ENCODE measurements at places on chromosomes 7 and 10.

DNA sequence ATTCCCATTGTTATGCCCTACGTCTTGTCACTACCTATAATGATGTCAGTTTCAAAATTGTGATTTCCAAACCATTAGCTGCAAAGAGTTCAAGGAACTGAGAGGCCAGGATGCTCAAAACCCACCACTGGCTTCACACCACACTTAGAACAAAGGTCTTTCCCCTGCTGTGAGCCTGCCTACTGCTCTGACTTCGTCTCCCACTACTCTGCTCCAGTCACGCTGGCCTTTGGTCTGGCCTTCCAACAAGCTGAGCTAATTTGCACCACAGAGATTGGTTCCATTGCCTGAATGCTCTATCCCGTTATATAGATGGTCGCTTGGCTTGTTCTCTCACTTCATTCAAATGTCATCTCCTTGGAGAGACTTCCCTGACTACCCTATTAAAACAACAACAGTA, 572.1 kb upstream of the GALNT17 start:
- no peak for DNase-seq

DNA sequence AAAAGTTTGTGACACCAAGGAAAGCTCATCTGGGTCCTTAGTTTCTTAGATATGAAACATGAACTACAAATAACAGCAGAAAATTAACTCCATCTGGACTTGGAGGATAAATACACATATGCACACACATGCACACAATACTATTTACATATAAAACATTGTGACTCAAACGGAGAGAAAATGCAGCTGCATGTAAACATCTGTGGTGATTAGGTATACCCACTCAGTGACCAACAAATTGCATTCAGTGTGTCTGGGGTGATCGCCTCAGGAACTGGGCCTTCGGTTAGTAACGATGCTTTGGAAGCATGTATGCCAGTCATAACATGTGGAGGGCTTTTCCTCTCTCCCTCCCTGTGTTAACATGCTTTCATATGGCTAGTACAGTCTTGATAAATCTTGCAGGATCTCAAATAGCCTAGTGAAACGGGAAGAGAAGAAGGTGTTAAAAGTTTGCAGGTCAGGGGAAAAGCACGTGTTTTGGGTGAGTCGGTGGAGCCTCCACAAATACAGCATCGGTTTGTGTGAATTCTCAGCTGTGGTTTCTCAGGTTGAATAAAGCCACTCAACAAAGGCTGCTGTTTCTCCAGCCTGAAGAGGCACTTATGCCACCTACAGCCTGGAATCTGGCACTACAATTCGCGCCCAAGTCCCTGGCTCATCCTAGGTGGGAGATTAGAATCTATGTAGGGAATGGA, 8.7 kb upstream of the GLRX3 start:
- DNase-seq: peak; percentile 20

DNA sequence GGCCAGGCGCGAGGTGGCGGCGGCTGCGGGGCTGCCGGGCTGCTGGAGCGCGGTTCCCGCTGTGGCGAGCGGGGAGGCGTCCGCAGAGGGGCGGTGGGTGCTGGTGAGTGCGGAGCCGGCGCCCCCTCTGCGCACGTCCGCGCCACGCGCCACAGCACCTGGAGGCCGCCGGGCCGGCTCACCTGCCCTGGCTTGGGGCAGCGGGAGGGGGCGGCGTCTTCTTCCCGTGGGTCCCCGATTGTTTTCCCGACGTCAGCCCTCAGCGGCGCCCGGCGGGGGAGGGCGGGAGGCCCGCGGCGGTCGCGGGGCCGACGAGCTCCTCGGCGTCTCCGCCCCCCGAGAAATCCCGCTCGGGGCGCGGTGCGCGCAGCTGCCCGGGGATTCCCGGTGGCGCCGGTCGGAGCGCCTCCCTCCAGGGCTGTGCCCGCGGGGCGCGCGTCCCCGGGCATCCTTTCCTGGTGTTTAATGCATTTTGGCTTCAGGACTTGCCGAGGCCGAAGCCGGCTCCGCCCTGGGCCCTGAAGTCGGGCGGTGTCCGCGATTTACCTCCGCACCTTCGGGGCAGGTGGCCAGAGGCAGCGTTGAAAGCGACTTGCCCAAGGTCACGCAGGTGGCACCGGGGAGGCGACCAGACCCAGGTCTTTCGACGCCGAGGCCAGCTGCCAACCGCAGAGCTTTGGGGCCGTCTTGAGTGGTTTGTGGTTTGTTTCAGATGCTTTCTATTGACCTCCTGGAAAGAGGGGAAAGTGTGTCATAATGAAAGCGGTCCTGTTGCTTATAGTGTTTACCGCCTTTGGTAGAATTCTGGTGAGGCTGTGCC, 561 bp downstream of the PLEKHA1 start:
- DNase-seq: peak; percentile 48

GRCh38 chr7:37320848-37321468, 127.7 kb downstream of the ELMO1 start:
- no peak for DNase-seq

GRCh38 chr7:117152213-117153007, 170.4 kb downstream of the WNT2 start:
- no peak for DNase-seq

GRCh38 chr10:77070346-77070745, 567.3 kb downstream of the KCNMA1 start:
- no peak for DNase-seq

DNA sequence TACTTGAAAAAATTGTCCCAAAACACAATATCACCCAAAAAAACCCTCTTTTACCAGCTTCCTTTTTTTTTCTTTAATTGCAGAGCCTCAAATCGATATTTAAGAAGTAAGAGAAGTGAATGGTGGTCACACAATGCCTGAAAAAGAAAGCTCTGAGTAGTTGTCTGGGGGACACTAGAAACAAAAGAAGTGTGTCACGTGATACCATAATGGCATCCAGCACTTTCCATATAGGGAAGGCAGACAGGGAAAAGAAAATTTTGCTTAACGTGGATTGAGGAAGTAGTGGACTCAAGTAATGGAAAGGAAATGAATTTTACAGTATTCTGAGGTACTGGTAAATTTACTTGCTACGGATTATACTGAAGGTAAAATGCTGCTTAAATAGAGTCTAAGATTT, 765.9 kb upstream of the C7orf33 start:
- no peak for DNase-seq

DNA sequence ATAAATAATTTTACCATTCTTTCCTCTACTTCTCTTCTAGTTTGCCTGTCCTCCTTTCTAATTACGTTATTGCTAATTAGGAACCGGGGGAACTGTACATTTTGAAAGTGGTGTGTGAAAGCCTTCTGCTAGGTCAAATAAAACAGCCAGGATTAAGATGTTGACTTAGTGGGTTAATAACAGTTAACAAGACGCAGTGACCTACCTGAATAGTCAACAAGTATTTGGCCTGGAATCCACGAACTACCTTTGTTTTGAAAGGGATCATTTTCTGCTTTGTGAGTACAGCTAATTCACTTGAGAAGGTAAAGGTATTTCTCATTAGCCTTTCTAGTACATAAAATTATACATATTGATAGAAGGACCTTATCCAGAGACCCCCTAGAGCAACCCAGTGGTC, 139.9 kb downstream of the COL28A1 start:
- DNase-seq: no peak
